GM12865 (cell line): ENCODE measurements at places on chromosomes 11 and 22.

GRCh38 chr11:38543311-38543710 is 1945.3 kb upstream of the RAG2 start:
- no peak for DNase-seq

GRCh38 chr22:50083462-50084079 is 1.7 kb downstream of the MLC1 start:
- DNase-seq, result no peak

DNA sequence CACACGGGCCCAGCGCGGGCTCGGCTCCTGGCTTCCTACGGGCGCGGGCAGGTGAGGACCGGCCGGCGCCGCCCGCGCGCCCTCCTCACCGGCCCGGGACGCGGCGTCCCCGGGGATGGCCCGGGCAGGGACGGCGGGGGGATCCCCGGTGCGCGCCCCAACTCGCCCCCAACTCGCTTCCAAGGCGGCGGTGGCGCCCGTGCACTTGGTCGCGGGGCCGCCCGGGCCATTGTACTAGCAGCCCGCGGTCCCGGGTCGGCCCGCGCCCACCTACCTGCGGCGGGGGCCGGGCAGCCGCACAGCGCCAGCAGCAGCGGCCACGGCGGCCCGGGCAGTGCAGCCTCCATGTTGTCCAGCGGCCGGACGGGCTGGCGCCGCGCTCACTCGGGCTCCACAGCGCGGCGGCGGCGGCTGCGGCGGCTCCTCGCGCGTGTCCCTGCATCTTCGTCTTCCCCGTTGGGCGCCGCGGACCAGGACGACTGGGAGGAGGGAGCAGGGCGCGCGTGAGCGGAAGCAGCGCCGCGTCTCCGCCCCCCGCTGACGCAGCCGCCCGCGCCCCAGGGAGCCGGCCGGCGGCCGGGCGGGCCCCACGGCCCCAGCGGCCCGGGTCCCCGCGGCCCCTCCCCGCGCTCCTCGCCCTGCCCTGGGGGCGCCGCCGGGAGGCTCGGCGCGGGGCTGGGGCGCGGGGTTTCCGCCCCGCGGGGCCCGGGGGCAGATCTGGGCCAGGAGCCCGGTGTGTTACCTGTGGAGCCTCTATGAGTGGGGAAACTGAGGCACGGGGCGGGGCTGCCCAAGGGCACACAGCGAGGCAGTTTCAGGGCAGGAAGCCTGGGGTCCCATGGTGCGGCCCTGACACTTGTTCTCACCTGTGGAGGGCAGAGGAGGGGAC is 159.3 kb upstream of the GRK3 start:
- DNase-seq, result peak; percentile 76

GRCh38 chr11:47325271-47326041 is 27.0 kb downstream of the MYBPC3 start:
- no peak for DNase-seq

DNA sequence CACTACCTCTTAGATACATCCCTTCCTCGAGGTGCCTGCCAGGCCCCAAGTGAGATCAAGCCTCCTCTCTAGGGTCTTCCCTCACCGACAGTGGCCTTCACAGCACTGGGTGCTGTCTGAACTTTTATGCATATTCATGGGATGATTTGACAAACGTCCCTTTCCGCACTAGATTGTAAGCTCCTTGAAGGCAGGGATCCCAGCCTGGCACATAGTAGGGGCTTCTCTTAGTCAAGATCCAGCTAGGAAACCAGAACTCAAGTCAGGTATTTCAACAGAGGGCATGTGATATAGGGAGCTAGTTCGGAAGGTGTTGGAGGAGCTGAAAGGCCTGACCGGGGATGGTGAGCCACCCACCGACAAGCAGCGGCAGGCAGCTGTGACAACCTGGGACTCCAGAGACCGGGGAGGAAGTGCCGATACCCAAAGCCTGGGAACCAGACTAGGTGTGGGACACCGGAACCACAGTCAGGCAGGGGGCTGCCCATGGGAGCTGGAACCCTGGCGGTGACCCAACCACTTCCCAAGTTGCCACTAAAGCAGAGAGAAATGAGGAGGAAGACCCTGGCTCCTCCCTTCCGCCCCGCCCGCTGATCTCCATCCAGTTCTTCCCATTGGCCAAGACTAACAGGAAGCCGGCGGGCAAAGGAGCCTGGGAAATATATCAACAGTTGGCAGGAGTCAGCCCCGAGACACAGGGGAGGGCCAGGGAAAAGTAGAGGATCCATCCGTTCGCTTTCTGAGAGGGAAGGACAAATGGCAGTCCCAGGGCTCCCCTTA is 39.8 kb upstream of the CD82 start:
- DNase-seq, result no peak

DNA sequence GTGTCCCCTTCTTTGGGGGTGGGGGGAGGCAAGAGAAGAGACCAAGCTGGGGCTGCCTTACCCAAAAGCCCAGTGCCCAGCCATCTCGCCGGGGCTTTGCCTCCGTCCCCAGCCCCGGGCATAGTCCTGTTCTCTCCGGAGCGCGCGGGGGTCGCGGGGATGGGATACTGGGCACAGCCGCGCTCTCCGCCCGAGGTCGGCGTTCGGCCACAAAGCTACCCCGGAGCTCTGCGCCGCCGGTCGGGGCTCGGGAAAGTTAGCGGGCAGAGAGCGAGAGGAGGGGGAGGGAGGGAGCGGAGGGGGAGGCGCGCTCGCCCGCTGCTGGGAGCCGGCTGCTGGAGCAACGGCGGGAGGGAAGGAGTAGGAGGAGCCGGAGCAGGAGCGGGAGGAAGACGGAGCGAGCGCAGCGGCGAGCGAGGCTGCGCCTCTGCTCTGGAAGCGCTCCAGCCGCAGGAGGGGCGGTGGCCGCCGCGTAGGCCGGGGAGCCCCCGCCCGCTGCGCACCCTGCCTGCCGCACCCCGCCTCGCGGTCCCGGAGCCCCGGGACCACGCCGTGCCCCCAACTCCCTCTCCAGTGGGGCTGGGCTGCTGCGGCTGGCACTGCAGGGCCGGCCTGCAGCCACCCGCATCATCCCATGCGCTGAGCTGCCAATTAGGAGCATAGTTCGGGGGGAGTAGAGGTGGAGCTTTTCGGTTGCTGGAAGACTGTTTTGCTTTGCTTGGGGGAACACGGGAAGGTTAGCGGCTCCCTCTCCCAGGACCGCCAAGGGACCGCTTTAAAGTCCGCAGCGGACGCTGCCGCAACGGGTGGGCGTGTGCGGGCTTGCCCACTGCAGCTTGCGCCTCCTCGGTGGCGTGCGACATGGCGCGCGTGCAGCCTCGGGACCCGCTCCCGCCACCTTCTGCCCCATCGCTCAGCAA is at the start of gene SCN4B:
Gene SCN4B (minus strand): TSS at position 272 of the 920 bp plus-strand sequence. CDS start 150 bp downstream, at position 122.
- DNase-seq, result no peak

GRCh38 chr22:28222976-28223745 is 304.1 kb upstream of the PITPNB start:
- DNase-seq, result no peak

GRCh38 chr11:2943711-2944118 is 14.5 kb upstream of the PHLDA2 start:
- DNase-seq, result no peak

DNA sequence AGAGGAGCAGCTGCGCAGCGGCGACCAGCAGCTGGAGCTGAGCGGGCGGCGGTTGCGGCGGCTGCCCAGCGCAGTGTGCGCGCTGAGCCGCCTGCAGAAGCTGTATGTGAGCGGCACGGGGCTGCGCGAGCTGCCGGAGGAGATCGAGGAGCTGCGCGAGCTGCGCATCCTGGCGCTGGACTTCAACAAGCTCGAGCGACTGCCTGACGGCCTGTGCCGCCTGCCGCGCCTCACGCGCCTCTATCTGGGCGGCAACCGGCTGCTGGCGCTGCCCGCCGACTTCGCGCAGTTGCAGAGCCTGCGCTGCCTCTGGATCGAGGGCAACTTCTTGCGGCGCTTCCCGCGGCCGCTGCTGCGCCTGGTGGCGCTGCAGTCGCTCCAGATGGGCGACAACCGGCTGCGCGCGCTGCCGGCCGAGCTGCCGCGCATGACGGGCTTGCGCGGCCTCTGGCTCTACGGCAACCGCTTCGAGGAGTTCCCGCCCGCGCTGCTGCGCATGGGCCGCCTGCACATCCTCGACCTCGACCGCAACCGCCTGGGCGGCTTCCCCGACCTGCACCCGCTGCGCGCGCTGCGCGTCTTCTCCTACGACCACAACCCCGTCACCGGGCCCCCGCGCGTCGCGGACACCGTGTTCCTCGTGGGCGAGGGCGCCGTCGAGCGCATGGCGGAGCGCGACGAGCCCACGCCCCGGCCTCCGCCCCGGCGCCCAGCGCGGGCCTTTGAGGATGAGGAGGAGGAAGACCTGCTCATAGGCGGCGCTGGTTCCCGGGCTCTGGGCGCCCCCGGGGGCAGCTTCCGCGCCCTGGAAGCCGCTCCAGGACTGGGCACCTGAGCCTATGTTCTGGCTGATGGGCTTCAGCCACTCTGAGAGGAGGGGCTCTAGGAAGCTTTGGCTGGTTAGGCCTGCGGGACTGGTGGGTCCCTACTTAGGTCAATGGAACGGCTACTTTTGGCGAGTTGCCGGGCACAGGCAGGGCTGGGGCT is 787 bp downstream of the LRRC10B start:
- peak; percentile 85 for DNase-seq

- no peak for DNase-seq
Observed at GRCh38 chr11:72234920-72235319, 9.1 kb downstream of the PHOX2A start.

DNA sequence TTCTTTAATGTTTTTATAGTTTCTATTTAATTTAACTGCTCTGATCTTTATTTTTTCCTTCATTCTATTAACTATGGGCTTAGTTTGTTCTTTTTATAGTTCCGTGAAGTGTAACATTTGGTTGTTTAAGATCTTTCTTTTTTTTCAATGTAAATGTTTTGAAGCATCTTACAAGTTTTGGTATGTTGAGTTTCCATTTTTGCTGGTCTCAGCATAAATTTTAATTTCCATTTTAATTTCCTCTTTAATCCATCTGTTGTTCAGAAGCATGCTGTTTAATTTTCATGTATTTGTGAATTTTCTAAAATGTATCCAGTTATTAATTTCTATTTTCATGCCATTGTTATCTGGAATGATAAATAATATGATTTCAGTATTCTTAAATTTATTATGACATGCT is 17.0 kb upstream of the GLYATL2 start:
- DNase-seq, result no peak

- no peak for DNase-seq
Observed at GRCh38 chr22:22938672-22939587, 51.3 kb downstream of the IGLL5 start.

DNA sequence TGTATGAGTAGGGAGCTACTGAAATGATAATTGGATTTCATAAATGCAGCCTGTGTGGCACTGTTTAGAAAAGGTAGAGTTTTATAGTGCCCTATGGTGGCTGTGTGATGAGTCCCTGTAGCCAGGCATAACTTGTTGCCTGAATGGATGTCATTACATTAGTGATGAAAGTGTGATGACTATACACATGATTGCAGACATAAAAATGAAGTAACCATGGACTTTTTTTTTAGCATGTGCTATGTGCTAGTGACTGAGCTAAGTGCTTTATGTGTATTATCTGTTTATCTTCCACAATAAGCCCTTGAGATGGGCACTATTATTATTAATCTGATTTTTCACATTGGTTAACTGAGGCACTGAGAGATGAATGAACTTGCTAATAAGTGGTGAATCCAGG is 13.5 kb upstream of the GRAMD1B start:
- no peak for DNase-seq

- DNase-seq, result no peak
Observed at GRCh38 chr11:109106151-109106906, 315.7 kb upstream of the C11orf87 start.

GRCh38 chr11:118921929-118922744 is 3.6 kb downstream of the BCL9L start:
- DNase-seq, result no peak

GRCh38 chr11:103622296-103622695 is 414.1 kb upstream of the DDI1 start:
- no peak for DNase-seq

DNA sequence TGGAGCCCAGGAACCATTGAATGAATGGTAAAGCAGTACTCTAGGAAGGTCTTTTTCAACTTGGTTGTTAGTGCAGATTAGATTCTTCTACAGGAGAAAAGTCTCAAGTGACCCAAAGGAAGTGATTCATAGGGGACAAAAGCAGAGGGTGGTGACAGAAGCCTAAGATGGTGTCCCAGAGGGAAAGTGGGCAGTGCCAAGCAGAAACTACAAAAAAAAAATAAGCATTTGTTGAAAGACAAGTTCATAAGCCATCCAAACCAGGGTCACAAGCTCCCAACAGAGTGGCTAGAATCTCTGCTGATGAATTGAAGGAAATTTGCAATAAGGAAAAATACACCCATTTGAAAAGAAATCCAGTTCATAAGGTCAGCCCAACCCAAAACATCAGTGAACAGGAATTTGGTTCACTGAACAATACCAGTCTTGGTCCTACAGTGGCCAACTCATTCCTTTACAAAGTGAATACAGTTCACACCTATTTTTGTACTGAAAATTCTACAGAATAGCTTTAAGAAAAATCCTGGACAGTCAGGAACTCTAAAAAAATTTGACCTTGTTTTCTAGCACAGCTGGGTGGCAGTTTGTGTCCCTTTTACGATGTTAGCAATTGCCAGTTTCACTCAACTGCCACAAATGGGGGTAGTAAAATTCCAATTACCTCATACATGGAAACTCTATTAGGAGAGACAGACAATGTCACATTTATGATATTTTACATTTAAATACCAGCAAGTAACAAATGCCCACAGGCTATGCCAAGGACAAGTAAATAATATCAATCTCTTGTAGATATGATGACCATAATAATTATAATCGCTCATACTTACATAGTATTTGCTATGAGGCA is 21.6 kb upstream of the NUP160 start:
- DNase-seq, result no peak

- no peak for DNase-seq
Observed at GRCh38 chr11:33273656-33274055, 16.5 kb downstream of the HIPK3 start.

GRCh38 chr11:19768815-19769214 is 56.2 kb downstream of the NAV2 start:
- DNase-seq, result no peak

DNA sequence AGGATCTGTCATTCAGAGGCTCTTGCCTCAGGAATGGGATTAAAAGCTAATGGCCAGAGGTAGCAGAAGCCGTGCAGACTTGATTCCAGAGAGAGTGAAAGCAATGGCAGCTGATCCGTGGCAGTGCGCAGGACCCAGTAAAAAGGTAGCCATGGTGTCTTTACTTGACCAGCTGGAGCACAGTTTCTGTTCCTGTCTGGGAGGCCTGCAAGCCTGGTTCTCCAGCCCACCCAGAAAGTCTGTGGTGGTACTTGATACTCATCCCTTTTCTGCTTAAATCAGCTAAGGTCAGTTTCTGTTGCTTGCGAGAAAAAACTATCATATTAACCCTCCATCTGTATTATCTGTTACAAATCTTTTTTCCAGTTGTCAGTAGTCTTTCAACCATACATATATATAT is 86.7 kb downstream of the RPS6KA4 start:
- DNase-seq, result no peak

GRCh38 chr11:27291302-27291889 is 71.6 kb downstream of the CCDC34 start:
- peak; percentile 16 for DNase-seq

GRCh38 chr22:24728790-24729637 is 45.5 kb downstream of the PIWIL3 start:
- DNase-seq, result no peak
